H9 (cell line): ENCODE measurements at places on chromosomes 2 and 18. TPM values are rescaled to one million over a fixed set of nuclear protein-coding genes. Genes with fewer than 3 reads are reported as not detected.

- H3K27me3 ChIP-seq: no peaks in the 10 kb centered on the region
- no peaks in the 10 kb centered on the region for H3K4me1 ChIP-seq
- H3K36me3 ChIP-seq: no peaks in the 10 kb centered on the region; the same call in 2 of the 3 replicates
- no peak for DNase-seq
- no peak overlapping the region for H3K27ac ChIP-seq
- H3K4me3 ChIP-seq: no peak overlapping the region
These were observed 243.6 kb upstream of the EPAS1 start for GRCh38 chr2:46053564-46053963.

- H3K4me3 ChIP-seq: no peak overlapping the region
- no peaks in the 10 kb centered on the region for H3K27me3 ChIP-seq
- no peak overlapping the region for H3K27ac ChIP-seq
- no peaks in the 10 kb centered on the region for H3K4me1 ChIP-seq
- no peaks in the 10 kb centered on the region for H3K36me3 ChIP-seq
These were observed 467.7 kb downstream of the PARD3B start for GRCh38 chr2:205012961-205013360.

GRCh38 chr18:23793985-23794867 lies 105.0 kb downstream of the LAMA3 start:
- no peak overlapping the region for H3K27ac ChIP-seq
- no peaks in the 10 kb centered on the region for H3K4me1 ChIP-seq
- peaks cover 3% of the 10 kb centered on the region; the same call in 2 of the 3 replicates for H3K36me3 ChIP-seq
- H3K27me3 ChIP-seq: no peaks in the 10 kb centered on the region

MDH1B gene
- total RNA-seq: 1.3 and 1.4 TPM in 2 replicates
